ENCODE measurements at places on chromosomes 2 and 18. TPM values are rescaled to one million over a fixed set of nuclear protein-coding genes. Genes with fewer than 3 reads are reported as not detected.

The ZNF24 gene
- total RNA-seq, result 88.3 TPM

The EDAR gene
- not detected for total RNA-seq

The SLC30A3 gene
- total RNA-seq, result 2.1 TPM

The XIRP2 gene
- total RNA-seq, result 0.92 TPM

The ABCG5 gene
- 0.23 TPM for total RNA-seq
